ENCODE measurements at places on chromosomes 2 and 18.

DNA sequence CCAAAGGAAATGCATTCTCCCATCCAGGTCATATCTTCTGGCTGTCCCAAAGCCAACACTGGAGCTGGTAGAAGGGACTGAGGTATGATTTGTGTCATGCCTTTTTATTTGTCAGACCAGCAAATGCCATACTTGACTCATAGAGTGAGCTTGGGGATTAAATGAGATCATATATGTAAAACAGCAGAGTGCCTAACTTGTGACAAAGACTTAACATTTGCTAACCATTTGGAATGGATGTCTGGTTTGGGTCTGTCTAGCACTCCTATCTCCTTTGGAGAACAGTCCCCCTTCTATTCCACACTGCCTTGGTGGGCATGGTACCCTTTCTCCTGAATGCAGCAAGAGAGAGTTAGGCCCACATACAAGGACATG lies 128.5 kb upstream of the LGALSL start:
- DNase-seq = peak; percentile 21

GRCh38 chr2:227472265-227473121 lies 537 bp downstream of the AGFG1 start:
- peak; percentile 63 for DNase-seq

DNA sequence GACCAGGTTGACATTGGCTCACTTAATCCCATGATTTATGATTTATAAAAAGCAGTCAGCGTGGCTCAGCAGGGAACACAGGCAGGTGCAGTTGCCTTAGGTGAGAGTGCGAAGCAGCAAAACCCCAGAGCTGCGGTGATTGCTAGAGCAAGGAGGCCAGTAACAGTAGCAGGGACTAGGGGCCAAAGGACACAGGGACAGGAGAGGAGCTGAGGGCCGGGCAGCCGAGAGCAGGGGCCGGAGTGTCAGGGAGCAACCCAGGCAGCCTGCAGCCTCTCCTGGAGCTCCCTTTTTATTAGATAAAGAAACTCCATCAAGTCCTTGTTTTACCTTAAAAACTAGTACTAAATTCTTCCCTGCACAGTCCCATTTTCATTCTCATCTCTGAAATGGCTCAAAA lies 4.3 kb downstream of the MC2R start:
- no peak for DNase-seq

DNA sequence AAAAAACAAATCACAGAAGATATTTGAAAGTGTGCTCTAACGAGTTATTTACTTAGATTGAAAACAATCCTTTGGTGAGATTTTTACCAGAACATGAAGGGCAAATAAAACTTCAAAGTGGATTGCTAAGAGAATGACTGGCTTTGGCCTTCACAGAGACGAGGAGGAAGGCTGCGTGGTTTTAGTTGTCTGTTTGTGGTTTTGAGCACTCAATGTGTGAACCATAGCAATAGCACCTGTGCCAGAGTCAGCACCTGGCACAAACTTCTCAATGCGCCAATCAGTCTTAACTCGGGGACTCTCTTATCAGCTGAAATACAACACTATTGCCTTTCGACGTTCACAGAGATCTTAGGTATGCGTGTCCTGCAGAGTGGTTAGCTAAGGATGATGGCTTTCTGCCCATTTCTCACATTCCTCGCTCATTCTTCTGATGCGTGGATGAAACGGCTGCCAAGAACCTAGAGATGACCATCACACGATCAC lies 70.0 kb downstream of the MBP start:
- peak; percentile 59 for DNase-seq

DNA sequence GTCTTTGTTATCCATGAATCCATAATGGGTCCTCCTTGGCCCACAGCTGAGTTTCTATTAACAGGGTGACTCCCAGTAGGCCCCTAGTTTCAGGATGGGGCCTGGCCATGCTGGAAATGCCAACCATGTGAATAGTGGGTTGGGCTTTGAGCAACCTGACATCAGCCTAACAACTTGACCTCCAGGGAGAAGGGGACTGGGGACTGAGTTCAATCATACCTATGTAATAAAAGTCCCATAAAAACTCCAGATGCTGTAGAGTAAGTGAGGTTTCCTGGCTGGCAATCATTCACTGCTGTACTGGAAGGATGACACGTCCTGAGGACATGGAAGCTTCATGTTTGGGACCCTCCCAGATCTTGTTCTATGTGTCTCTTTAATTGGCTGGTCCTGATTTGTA lies 7.9 kb downstream of the REV1 start:
- no peak for DNase-seq

- DNase-seq = no peak
Measured at GRCh38 chr2:74597410-74597809, 42.9 kb downstream of the DOK1 start.

DNA sequence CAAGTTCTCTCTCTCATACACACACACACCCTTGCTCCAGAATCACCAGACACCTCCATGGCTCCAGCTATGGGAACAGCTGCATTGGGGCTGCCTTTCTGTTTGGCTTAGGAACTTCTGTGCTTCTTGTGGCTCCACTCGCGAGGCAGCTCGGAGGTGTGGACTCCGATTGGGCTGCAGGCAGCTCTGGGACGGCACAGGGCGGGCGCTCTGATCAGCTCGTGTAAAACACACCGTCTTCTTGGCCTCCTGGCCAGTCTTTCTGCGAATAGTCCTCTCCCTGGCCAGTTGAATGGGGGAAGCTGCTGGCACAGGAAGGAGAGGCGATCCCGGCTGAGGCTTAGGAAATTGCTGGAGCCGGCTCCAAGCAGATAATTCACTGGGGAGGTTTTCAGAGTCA lies 22.4 kb downstream of the FOSL2 start:
- no peak for DNase-seq

DNA sequence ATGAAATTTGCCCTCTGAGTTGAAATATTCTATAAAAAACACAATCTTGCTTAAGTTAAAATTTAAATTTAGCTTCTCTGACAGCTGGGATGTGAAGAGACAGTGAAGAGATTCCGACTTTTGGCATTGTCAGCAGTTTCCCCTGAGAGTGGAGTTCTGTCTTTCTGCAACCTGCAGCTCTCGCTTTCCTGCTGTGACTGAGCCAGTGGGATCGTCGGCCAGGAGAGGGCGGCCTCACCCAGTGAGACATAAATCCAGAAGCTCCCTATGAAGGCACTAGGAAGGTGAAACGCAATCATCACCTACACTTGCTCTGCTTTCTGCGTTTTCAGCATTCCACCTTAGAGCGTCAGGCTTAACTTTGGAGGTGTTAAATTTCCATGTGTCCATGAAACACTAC lies 75.4 kb upstream of the HNMT start:
- no peak for DNase-seq

DNA sequence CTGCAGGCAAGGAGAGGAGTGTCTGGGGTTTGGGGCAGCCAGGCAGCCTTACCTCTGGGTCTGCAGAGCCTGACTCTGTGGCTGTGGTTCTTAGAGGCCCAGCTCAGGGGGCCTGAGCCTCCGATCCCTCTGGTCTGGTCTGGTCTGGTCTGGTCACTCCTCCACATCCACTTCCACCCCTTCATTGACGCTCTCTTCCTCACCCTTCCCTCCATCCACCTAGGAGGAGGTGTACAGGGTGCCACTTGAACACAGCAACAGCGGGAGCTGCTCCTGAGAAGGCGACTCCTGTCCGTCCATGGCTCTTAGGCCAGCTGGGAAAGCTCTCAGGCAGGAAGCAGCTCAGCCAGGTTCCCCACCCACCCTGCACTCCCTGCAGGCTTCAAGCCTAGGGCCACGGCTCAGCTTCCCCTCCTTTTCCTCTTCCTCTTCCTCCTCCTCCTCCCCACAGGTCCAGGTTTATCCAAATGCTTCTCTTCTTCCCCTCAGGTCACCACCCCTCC lies 16.9 kb downstream of the GPR55 start:
- no peak for DNase-seq

DNA sequence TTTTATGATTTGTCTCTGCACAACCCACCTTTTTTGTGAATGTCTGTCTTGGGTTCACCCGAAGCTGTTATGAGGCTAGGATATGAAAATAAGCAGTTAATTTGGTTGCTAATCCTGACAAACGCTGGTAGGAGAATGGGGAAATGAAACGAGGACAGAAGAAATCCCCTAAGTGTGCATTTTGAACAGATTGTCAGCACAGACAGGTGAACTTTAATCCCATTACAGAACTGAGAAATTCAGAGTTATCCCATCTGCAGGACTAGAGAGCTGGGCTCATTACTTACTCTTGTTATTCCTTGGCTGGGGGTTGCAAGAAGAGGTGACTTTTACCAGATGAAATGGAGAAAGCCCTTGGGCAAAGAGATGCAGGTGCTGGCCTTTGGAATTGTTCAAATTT lies 123.3 kb upstream of the NYAP2 start:
- no peak for DNase-seq

GRCh38 chr2:114724454-114724853 lies 282.0 kb downstream of the DPP10 start:
- DNase-seq = no peak

DNA sequence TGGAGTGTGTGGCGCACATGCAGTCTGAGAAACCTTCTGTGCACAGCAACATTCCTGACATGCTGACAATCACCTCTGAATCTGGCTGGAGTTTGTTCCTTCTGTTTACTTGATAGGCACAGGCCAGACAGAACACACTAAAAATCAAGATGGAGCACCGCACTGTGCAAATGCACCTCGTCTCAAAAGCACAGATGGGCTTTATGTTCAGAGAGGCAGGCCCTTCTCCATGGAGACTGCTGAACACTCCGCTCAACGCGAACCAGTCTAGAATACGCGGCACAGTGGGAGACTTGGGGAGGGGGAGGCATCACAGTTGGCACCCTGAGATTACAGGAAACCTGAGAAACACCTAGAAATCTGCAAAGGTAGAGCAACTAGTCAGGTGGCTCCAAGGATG lies 58.4 kb upstream of the DNMT3A start:
- DNase-seq = no peak

GRCh38 chr18:29644276-29644675 lies 1398.3 kb downstream of the DSC3 start:
- no peak for DNase-seq

DNA sequence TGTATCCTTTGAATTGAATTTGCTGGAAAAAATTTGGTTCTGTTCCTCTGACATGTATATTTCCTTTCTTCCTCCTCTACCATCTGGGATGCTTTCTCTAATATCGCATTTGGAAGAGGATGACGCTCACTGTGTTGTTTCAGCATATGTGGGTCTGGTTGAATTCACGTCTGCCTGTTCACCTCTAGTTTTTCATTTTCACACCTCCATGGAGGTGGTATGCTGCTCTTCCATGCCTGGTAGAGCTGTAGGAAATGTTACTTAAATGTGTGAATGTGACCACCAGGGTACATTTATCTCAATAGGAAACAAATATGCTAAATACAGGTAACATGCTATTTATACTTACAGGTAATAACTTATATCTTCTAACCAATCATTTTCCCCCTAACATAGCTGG lies 44.5 kb downstream of the TSHZ1 start:
- DNase-seq = no peak

DNA sequence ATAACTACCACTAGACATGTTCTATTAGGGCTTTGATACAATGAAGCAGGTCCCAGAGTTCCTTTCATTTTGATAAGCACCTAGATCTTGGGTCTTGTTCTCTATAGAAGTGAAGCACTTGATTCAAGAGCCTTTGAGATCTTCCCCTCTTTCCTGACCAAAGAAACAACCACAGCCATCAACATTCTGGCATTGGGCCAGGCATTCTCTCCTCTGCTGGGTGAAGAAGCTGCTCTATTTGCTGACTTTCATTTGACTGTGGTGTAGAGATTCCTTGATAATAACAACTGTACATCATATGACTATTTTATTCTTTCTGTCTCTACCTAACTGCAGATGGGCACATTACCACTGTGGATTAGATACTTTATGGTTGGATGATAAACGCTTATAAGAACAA lies 96.6 kb upstream of the LYPD1 start:
- DNase-seq = no peak

- no peak for DNase-seq
Measured at GRCh38 chr2:128456281-128456680, 137.6 kb upstream of the HS6ST1 start.

DNA sequence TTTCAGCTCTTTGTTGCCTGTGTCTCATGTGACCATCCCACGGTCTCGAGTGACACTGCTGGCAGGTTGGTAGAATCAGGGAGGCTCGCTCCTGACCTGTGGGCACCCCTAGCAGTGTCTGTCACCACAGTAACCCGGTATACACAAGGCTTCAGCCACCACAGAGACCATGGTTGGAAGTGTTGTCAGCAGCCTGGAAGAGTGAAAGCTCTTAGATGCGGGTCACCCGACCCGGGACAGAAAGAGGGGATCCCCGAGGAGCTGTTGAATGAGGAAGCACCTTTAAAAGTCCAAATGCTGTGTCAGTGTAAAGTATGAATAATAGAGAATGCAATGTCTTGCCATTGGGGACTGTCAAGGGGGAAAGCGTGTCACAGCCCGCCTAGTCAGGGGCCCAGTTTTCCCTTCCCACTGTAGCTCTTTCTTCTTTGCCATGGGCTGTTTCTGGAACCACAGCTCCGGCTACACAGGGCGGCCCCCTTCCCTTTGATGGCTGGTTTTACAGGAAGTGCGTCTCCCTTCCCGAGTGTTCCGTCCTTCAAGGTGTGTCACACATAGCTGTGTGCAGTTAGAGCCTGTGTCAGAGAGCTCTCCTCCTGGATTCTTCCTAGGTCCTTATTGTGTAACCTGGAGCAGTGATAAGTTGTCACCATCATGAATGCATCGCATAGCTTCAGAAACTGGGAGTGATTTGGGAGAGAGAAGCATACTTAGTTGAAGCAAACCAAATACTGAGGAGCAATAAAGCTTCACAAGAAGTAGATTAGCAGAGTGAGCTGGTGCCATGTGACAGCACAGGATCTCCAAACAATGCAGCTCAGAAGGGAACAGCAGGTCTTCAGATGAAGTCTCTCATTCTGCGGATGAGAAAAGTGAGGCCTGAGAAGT lies 81.4 kb downstream of the MTCL1 start:
- no peak for DNase-seq

DNA sequence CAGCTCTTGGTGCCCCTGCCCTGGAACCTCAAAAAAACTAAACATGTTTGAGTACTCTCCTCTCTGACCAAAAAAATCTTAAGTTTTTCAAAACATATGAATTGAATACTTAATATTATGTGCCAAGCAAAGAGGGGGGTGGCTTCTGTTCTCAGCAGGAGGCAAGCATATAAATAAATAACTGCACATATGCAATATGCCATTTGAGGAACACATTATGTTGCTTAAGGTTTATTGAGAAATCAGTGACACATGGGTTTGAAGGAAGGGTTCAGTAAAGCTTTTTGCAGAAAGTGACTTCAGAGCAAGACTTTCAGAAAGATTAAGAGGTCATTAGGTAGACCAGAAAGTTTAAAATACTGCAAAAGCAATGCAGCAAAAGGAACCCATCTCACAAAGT lies 429.2 kb downstream of the TDRD15 start:
- DNase-seq = no peak

DNA sequence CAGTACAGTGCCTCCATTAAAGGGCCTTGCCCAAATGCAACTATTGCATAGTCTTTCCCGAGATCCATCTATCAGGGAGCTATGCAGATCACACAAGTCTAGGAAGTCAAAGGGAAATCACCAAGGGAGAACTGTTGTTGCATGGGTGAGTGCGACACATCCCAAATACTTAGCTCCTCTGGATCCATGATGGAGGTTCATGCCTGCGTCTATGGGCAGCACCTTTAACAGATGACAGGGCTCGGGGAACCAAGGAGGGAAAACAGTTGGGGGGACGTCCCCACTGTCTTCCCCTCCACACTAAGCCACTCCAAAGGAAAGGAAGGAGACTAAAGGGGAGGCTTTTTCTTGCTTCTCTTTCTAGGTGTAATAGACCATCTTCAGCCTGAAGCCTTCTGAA lies 552.8 kb upstream of the PKDCC start:
- no peak for DNase-seq

- no peak for DNase-seq
Measured at GRCh38 chr18:33833842-33834241, 255.8 kb downstream of the ASXL3 start.
